Tibial artery (tissue), 4 donors: ENCODE measurements at places on chromosomes 13 and 19.
A peak's percentile ranks its signal among the peaks of the same experiment; 100 is the strongest.

- DNase-seq, result no peak
Measured at GRCh38 chr13:23848019-23848418, 41.2 kb downstream of the MIPEP start.

DNA sequence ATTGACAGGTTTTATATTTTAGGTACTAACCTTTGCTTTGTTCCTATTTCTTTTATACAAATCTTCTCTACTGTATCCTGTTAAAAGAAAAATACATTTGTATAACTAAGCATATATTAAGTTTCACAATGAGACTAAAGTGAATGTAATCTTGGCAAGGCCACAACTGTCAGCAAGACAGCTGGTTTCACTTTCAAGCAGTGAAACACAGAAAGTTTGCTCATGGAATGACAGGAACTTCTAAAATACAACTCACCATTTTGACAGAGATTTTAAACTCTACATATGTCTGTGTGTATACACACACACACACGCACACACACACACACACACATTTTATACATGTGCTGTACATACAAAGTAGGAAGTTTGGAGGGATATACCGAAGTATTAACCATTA, 53.3 kb downstream of the PARP4 start:
- DNase-seq, result no peak

DNA sequence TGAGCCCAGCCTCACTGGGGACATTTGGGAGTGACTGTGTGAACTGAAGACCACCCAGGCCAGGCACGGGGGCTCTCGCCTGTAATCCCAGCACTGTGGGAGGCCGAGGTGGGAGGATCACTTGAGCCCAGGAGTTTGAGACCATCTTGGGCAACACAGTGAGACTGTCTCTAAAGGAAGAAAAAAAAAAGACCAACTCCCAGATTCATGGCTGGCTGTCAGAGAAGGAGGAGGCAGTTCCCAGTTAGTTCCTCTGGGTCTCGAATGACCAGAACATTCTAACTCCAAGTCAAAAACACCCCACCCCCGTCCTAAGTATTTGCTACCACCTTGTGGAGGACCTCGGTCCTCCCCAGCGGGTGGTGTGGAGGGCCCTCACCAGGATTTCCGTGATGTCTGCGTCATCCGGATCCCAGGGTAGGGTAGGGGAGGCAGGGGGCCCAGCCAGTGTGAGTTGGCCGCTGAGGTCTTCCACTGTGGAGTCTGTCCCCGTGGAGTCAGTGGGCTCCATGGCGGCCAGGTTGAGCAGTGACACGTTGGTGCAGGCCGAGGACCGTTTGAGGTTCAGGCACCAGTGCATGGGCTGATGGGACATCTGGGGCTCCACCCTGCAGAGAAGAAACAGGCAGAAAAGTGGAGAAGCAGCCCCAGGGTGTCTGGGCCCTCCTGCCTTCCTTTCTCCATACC, 1.3 kb downstream of the TSKS start:
- peak; percentile 40 for DNase-seq

GRCh38 chr13:93328943-93329342, 102.3 kb downstream of the GPC6 start:
- no peak for DNase-seq

GRCh38 chr13:20388184-20388583, 137.5 kb downstream of the CRYL1 start:
- DNase-seq, result no peak

DNA sequence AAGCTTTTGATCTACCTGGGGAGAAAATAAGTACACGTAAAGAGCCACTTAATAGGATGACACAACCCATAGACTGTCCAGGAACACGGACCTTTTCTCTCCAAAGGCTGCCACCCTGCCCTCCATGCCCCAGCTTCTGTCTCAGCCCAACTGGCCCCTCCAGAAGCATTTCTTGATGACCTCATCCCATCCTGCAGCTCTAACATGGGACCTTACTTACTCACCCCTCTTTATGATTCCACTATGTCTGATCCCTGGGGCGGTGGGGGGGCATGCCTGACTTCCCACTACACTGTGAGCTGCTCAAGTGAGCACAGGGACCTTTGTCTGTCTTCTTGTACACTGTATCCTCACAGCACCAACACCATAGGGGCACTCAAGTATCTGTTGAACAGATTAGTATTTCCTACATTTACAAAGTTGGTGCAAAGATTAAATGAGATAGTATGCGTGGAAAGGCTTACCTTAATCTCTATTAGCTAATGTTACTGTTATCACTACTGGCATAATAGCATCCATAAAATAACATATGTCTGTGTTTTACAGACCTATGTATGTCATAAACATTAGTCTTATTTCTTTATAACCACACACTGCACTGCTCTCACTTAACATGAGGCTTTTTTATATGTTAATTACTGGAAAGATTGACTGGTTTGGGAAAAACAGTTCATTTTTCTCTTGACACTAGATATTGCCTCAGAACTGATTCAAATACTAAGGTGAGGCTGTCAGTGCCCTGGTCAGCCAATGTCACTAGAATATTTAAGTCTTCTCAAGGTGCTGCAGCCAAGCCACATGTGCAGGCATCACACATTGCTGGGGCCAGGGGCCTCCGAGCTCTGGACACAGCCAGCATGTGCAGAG, 100.9 kb downstream of the FOXO1 start:
- DNase-seq, result no peak

DNA sequence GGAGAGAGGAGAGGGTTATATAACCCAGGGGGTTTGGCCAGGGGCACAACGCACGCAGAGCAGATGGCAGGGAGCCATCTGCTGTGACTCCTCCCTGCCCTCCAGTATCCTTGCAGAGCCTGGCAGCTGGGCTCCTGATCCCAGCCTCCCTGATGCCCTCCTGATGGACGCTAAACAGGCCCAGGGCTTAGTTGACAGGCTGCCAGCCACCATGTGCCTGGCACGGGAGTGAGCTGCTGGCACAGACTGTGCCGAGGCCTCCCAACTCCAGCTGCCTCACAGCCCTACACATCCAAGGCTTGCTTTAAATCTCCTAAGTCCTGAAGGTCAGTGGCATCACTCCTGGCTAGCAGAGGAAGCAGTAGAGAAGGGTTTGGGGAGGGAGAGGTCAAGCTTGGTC, 16.7 kb downstream of the SYDE1 start:
- DNase-seq, result peak; percentile 93

DNA sequence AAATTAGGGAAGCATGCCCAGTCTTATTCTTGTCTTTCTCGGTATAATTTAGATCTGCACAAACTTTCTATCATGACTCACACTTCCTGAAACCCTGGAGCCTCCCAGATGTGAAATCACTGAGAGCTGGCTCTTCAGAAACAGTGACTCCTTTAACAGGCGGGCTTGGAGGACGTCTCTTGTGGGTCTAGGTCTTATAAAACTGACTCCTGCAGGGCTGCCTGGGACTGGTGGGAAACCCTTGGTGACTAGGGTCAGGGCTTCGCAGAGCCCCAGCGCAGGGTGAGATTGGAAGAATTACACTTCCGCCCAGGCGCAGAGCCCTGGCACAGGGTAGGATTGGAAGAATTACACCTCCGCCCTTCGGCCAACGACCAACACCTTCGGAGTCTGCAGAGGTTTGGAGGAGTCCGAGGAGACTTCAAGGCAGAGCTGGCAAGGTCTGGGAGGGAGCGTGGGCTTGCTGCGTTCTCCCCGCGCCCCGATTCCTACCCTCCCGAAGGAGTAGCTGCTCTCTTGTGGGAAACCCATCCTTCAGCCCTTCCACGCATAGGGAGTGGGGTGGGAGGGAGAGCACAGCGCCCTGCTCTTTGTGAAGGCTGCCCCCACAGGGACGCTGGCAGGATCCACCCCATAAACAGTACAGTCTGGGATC, 43.4 kb upstream of the MAP3K10 start:
- DNase-seq, result peak; percentile 57

DNA sequence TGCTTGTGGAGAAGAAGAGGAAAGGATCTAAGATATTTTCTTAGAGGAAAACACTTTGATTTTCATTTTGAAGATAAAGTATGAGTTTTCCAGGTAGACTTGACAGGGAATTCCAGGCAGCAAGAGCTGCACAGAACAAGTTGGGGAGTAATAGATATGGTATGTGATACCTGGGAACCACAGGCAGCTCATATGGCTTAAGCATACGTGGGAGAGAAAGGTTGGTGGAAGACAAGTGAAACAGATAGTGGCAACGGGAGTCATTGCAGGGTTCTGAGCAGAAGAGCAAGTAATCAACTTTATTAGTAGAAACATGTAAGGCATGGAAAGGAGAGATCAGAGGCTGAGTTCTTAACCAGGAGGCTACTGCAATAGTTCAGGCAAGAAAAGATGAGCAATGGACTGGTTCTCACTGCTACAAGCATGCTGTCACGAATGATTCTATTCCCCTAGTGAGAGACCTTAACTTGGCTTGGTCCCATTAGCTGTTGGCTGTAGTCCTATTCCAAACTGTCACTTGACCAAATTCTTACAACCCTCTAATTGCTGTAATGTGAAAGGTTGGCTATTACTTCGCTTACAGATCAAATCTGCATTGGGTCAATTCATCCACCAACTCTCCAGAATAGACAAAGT, 217.9 kb downstream of the VWA8 start:
- no peak for DNase-seq

DNA sequence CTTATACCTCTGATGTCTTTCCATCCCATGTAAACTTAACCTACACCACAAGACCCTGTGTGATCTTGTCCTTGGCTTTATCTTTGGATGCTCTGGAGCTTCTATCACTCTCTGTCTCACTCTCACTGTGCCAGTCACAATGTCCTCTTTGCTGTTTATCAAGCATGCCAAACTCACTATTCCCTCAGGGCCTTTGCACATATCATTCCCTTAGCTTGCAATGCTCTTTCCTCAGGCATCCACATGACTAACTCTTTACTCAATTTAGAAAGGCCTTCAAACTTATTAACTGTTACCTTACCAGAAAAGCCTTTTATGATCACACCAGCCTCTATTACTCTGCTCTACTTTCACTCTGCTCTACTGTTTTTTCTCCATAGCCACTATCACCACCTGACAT, 354.1 kb downstream of the RFC3 start:
- no peak for DNase-seq

DNA sequence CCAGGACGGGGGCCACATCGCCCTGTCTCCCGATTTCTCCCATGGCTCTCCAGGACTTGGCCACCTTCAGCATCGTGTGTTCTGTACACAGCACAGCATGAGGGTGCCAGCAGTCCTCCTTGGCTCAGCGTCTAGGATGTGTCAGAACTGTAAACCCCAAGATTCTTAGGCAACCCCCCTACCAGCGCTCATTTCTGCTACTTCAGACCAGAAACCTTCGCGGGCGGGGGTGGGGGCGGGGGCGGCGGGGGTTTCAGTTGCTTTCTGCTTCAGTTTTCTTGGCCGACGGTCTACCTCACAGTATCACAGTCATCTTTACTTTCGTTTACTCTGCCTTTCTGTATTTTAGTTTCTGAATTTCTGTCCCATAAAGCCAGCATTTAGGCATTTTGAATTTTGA, 82.4 kb downstream of the GGACT start:
- DNase-seq, result no peak

DNA sequence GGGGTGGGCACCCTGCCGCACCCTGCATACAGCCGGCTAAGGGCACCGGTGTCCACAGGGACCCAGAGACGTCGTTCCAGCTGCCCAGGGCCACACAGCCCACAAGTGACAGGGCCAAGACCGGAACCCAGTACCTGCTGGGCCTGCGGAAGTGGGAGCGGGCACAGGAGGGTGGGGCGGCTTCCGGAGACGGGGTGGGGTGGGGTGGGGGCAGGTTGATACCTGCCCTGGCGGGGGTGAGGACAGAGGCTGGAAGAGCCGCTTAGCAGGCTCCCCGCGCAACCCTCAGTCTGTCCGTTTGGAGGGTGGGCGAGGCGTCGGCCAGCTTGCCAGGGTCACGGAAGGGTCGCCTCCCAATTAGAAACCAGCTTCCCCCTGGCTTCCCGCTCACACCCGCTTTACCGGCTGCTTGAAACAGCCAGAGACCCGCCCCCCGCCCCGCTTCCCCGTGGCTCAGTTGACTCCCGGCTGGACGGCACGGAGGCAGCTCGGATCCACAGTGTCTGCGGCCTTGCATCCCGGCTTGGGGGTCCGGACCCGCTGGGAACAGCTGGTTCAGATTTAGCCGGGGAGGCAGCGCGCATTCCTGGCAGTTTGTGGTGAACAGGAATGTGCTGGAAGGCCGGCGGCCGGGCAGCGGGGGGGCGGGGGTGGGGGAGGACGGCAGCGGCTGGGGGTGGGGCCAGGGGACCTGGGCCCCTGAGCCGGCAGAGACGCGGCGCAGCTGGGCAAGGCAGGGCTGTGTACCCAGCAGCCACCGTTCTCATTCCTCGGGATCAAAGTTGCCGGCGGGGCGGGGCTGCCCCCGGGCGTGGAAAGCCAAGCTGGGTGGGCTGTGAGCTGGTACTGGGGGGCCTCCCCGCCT, 1.9 kb downstream of the CNN2 start:
- peak; percentile 88 for DNase-seq

DNA sequence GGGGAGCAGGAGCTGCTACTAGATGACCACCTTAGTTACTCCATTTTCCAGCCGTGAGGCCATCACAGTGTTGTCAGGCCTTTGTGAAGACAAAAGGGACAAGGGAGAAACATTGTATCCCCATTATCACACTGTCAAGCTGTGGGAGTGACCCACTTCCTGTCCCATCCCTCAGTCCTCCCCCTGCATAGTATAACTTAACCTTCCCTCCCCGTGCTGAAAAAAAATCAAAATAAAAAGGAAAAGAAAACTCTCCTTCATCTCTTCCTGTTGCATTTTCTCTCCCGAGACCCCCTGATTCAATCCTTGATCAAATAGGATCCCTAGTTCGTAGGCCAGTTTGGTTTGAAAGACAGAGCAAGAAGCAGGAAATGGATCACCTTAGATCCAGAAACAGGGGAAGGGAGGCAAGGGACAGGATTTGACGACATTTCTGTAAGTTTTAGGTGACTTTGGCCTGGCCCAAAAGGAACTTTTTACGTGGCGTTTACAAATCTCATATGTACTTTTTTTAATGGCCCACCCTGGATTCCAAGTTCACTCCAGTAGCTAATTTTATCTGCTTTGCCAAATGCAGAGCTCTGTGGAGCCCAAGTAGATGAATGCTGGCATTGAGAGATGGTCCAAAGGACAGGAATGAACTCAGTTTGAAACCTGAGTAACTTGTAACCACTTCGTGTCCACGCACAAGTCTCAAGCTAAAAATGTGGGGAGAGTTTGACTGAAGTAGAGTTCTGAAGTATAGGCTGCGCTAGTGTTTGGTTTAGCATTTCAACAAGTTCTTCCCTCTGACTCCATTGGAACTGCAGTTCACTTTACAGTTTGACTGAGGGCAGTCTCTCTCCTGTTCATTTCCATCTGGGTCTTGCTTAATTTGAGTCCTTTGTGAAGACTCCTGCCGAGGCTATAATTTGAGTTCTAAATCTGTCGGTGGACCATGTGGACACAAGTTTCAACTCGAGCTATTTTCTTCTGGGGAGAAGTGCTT, 16.6 kb upstream of the GATAD2A start:
- no peak for DNase-seq
